PC-3 (cell line): ENCODE measurements at places on chromosomes 12 and 14.

- no peak for DNase-seq
Observed at GRCh38 chr12:131607658-131608447, 103.0 kb upstream of the SFSWAP start.

- DNase-seq, result no peak
Observed at GRCh38 chr12:41769810-41770209, 374.9 kb downstream of the GXYLT1 start.

DNA sequence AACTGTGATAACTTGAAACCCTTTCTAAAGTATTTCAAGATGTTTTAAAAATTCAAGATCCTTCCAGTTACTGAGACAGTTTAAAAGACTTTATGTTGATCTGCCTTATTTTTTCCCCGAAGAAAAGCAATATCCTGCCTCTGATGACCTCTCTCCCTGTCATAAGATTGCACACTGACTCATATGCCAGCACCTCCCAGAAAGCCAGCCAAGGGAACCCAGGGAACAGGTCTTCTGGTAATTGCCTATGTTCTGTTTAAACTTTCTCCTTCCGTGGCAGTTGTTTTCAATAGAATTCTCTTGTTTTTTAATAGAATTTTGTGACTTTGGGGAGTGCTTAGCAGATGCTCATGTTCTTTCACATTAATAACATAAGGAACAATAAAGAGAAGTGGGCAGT, 300.2 kb upstream of the PRKD1 start:
- peak; percentile 86 for DNase-seq

GRCh38 chr14:73426877-73427276, 31.5 kb downstream of the NUMB start:
- no peak for DNase-seq
